AG10803 (cell line): ENCODE measurements at places on chromosomes 5 and 9.
A peak's percentile ranks its signal among the peaks of the same experiment; 100 is the strongest.

GRCh38 chr5:67305913-67306710 lies 109.5 kb upstream of the CD180 start:
- DNase-seq = no peak

DNA sequence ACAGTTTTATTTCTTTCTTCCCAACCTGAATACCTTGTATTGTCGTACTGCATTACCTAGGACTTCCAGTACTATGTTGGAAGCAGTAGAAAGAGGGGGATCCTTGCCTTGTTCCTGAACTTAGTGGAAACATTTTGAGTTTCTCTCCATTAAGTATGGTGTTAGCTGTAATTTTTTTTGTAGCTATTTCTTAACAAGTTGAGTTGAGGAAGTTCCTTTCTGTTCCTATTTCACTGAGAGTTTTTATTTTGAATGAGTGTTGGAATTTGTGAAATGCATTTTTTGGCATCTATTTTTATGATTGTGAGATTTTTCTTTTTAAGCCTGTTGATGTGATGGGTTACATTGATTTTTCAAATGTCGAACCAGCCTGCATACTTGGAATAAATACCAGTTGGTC lies 49.0 kb downstream of the FSD1L start:
- no peak for DNase-seq

DNA sequence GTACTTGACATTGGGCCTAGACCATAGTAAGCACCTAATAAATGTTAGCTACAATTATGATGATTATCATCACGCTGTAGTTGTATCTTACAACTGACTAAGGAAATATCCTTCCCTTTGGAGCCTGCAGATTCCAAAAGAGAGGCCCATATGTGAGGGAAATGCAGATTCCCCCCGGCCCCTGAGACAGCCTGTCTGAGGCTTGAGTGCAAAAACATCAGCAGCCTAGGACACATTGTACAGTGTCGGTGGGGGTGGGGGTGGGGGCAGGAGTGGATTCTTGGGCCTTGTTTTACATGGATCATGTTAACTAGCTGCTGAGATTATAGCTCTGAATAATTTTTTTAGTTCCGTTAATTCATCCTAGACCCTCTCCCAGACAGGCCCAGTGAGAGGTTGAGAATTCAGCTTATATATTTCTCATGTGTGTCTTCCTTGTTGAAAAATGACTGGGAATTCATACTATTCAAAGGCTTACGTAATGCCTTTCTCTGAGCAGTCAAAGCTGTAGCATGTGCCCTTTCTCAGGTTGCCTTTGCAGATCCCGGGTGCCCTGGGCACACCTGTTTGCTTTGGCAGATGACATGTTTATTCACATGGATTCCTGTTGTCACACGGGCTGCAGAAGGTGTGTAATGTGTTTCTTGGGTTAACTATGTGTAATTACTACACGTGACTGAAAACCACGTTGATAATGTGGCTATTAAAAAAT lies 262.8 kb downstream of the NR3C1 start:
- no peak for DNase-seq

DNA sequence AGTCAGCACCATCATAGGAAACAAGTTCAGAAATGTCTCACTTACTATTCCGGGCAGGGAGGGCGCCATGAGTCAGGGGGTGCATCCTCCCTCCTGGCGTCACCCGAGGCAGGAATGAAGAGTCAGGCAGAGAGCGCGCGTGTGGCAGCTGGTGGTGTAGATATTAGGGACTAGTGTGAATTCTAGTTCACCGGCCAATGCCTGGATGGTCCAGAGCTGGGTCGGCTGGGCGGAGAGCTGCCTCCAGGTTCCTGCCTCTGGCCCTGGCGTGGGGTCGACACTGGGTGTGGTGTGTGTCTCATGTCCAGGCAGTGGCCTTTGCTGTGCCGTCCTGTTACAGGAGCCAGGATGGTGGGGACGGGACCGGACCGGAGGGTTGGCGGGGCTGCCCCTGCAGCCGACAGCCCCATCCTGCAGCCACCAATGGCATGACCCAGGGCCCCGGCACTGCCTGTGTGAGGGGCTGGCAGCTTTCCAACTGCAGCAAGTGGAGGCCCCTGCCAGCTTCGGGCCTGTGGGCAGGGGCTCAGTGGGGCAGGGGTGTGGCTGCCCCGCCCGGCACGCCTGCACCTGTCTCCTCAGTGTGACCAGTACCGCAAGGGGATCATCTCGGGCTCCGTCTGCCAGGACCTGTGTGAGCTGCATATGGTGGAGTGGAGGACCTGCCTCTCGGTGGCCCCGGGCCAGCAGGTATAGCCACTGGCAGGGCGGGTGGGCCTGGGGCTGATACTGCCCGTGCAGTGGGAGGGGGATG lies 9.1 kb downstream of the DIPK1B start:
- peak; percentile 34 for DNase-seq

GRCh38 chr5:55894135-55894534 lies 43.0 kb downstream of the IL31RA start:
- no peak for DNase-seq
